Breast epithelium (tissue), 4 donors: ENCODE measurements at places on chromosomes 3 and 15. TPM values are rescaled to one million over a fixed set of nuclear protein-coding genes. Genes with fewer than 3 reads are reported as not detected.

Gene ZNF662
- 8.2 TPM for total RNA-seq

Gene CHRNB4
- not detected for total RNA-seq

- no peak overlapping the region for H3K4me3 ChIP-seq
- no peaks in the 10 kb centered on the region for H3K36me3 ChIP-seq
- no peak for DNase-seq
- no peaks in the 10 kb centered on the region for H3K27me3 ChIP-seq
Measured at GRCh38 chr3:133890037-133890436, 5.6 kb downstream of the RAB6B start.

GRCh38 chr15:90101969-90102890 is at the start of gene IDH2:
Gene IDH2 (minus strand): TSS chr15:90102468. CDS start chr15:90102390, 78 bp downstream.
- DNase-seq = peak; percentile 74

DNA sequence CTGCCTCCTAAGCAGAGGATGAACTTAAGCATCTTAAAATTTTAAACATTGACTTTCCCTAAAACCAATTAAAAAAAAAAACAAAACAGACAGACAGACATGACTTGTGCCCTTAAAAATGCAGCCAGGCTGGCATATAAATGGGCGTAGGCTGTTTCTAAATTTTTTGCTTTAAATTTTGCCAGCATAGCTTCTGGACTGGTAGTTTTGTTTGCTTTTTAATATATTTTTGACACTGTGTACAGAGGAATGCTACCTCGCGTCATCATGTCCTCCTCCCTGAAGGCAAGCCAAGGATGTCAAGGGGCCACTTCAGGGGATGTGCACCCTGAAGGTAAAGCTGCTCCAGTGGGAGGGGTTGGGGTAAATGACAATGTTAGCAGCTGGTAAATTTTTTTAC is 134.8 kb downstream of the PGPEP1L start:
- no peak for DNase-seq
- H3K4me3 ChIP-seq = no peak overlapping the region
- H3K36me3 ChIP-seq = no peaks in the 10 kb centered on the region
- peaks cover 5% of the 10 kb centered on the region for H3K4me1 ChIP-seq
- H3K27ac ChIP-seq = no peak overlapping the region

GRCh38 chr3:183796372-183796771 is 29.0 kb downstream of the MAP6D1 start:
- H3K36me3 ChIP-seq = peaks cover 3% of the 10 kb centered on the region
- H3K4me1 ChIP-seq = no peaks in the 10 kb centered on the region
- H3K27ac ChIP-seq = no peak overlapping the region

- H3K27ac ChIP-seq = no peak overlapping the region
- H3K36me3 ChIP-seq = no peaks in the 10 kb centered on the region
- H3K4me3 ChIP-seq = no peak overlapping the region
- H3K4me1 ChIP-seq = no peaks in the 10 kb centered on the region
Measured at GRCh38 chr3:189233225-189233858, 61.6 kb downstream of the TPRG1 start.

DNA sequence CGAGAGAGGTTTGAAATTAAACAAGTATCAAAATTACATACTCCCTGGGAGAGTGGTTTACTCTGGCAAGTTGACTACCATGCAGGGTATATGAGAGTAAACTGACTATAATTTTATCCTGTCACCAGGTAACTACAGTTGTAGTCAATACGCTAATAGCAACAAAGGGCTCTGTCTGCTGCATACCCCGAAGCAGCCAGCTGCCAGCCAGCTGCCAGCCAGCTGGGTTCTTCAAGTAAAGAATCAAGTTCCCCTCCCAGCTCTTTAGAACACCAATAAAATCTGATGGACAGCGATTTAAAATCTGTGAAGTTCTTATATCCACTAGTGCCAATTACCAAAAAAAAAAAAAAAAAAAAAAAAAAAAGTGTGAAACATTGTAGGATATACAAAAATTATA is 417.7 kb upstream of the CFAP20DC start:
- H3K27me3 ChIP-seq = no peaks in the 10 kb centered on the region
- H3K4me3 ChIP-seq = no peak overlapping the region
- H3K36me3 ChIP-seq = no peaks in the 10 kb centered on the region
- H3K4me1 ChIP-seq = no peaks in the 10 kb centered on the region

DNA sequence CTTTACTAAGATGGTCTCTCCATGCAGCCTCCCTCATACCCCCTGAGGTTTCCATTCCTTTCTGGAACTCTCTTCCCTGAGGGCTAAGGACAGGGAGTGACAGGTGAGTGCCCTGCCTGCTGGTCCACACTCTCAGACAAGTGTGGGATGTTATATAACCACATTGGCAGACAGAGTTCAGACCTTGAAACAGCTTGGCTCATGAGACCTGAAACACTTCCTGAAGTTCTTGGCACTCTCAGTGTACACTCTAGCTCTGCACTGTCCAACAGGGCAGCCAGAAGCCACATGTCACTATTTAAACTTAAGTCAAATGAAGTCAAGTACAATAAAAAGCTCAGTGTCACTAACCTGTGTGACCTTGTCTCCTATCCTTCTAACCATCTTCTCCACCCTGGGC is 188.5 kb downstream of the ZNF621 start:
- no peaks in the 10 kb centered on the region for H3K4me1 ChIP-seq
- peak; percentile 50 for DNase-seq
- peak overlapping the region; percentile 62 for H3K27ac ChIP-seq
- H3K4me3 ChIP-seq = no peak overlapping the region
- H3K36me3 ChIP-seq = no peaks in the 10 kb centered on the region

- no peak overlapping the region for H3K4me3 ChIP-seq
- DNase-seq = no peak
- H3K4me1 ChIP-seq = no peaks in the 10 kb centered on the region
- no peak overlapping the region for H3K27ac ChIP-seq
Measured at GRCh38 chr3:183541738-183542137, 13.8 kb downstream of the KLHL6 start.

DNA sequence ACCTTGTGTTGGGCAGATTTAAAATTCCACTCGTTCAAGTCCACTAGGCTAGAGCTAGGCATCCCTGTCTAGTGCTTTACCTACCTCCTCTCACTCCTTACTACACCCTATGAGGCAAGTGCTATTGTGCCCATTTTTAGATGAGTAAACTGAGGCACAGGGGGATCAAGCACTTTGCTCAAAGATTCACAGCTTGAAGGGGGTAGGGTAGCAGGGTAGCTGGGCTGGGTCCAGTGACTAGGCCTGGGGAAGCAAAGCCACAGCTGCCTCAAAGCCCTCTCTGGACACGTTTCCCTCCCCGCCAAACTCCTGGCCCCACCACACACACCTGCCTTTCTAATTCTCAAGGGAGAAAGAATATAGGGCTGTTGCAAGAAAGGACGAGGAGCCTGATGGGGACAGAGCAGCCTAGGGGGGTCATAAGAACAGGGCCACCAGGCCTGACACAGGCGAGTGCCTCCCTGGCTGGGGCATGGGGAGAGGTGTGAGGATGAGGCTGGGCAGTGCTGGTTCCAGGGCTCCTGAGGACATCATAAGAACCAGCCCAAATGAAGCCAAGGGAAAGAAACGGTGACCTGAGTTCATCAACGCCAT is 34.8 kb upstream of the SFMBT1 start:
- H3K4me3 ChIP-seq = no peak overlapping the region
- DNase-seq = peak; percentile 14
- H3K4me1 ChIP-seq = no peaks in the 10 kb centered on the region
